ENCODE measurements at places on chromosomes 5 and 9. TPM values are rescaled to one million over a fixed set of nuclear protein-coding genes. Genes with fewer than 3 reads are reported as not detected.

The STK32A gene
- total RNA-seq, result not detected

The CSF2 gene
- total RNA-seq, result not detected

GRCh38 chr5:142450419-142450818, 125.6 kb upstream of the SPRY4 start:
- no peak for DNase-seq

DNA sequence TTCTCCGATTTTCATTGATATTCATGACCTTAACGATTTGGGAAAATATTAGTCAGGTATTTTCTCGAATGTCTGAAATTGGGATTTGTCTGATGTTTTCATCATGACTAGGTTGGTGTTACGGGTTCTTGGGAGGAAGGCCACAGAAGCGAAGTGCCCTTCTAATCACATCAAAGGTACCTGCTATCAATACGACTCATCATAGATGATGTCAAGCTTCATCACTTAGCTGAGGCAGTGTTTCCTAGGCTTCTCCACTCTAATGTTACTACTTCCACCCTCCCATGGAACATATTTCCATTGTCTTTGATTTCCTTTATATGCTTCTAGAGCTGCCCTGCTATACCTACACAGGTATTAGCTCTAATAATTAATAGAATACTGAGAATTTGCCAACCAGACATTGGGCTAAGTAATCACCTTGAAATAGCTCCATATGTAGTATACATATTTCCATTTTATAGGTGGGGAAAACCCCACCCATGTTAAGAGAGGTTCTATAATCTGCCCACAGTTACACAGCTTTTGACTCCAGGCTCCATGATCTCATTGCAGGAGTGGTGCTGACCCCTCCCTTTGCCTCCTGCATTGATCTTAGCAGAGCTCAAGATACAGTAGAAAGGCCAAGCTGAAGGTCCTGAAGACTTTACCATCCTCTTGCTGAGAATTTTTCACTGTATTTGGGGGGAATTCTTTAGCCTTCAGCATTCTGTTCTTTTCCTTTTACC, 238.6 kb upstream of the ADAMTSL1 start:
- no peak for DNase-seq

Measured in G401 (cell line).